ENCODE measurements at places on chromosomes 1 and 21. TPM values are rescaled to one million over a fixed set of nuclear protein-coding genes. Genes with fewer than 3 reads are reported as not detected.

DNA sequence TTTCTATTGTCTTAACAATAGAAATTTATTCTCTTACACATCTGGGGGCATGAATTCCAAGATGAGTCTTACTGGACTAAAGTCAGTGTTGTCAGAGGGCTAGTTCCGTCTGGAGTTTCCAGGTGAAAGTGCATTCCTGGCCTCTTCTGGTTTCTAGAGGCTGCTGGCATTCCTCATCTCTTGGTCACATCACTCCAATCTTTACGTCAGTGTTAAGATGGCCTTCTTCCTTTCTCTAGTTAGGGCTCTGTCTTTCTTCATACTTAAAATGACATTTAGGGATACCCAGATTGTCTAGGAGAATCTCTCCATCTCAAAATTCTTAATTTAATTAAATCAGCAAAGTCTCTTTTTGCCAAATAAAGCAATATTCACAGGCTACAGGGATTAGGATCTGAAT is 13.3 kb upstream of the PDC start:
- H3K4me1 ChIP-seq, result no peaks in the 10 kb centered on the region
- H3K27ac ChIP-seq, result no peak overlapping the region
- no peaks in the 10 kb centered on the region for H3K36me3 ChIP-seq
- DNase-seq, result no peak
- no peak overlapping the region for H3K4me3 ChIP-seq

- no peak overlapping the region for H3K27ac ChIP-seq
- no peaks in the 10 kb centered on the region for H3K36me3 ChIP-seq
- no peaks in the 10 kb centered on the region for H3K27me3 ChIP-seq
Observed at GRCh38 chr1:22651941-22652856, 837 bp upstream of the C1QB start.

Gene LMX1A
- not detected for total RNA-seq

DNA sequence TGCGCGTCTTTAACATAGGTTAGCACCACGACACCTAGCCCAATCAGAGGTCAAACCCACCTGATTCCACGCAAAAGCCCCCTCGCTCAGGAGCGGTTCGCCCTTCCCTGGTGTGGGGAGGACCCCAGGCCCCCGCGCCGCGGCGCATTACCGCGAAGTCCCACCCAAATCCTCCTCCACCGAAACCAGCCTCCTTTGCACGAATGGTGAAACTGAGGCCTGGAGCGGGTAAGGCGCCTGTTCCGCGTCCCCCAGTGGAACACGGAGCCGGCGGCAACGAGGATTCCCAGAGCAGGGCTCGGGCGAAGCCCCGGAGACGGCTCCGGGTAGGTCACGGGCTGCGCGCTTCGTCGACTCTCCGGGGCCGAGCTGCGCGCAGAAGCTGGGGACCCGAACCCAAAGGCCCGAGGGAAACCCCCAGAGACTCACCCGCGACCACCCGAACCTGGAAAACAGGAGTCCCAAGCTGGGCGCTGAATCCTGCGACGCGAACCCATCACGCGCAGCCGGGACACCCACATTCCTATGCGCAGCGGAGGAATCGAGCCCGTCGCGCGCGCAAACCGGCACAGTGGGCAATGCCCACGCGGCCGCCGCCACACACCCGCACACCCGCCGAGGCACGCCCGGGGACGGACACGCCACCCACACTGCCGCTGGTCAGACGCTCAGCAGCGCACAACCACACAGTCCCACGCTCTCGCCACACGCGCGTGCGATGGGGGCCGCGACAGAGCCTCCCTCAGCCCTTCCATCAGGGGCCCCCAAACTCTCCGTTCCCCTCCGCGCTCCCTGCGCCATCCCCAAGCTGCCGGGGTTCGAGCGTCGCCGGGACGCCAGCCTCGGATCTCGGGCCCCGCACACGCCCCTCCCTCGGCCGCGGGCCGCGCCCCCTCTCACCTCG is 507 bp downstream of the GLIS1 start:
- peaks cover 47% of the 10 kb centered on the region for H3K27me3 ChIP-seq
- H3K36me3 ChIP-seq, result no peaks in the 10 kb centered on the region
- no peaks in the 10 kb centered on the region for H3K4me1 ChIP-seq
- no peak overlapping the region for H3K27ac ChIP-seq

DNA sequence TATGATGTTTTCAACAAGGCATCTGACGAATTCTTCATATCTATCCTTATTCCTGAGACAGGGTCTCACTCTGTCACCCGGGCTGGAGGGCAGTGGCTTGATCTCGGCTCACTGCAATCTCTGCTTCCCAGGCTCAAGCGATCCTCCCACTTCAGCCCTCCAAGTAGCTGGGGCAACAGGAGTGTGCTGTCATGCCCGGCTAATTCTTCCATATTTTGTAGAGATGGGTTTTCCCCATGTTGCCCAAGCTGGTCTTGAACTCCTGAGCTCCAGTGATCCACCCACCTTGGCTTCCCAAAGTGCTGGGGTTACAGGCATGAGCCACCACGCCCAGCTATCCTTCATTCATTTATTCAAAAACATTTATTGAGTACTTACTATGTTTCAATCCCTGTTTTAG is 8.0 kb downstream of the YY1AP1 start:
- peaks cover 45% of the 10 kb centered on the region for H3K36me3 ChIP-seq
- H3K4me1 ChIP-seq, result no peaks in the 10 kb centered on the region
- no peak for DNase-seq
- no peak overlapping the region for H3K27ac ChIP-seq

DNA sequence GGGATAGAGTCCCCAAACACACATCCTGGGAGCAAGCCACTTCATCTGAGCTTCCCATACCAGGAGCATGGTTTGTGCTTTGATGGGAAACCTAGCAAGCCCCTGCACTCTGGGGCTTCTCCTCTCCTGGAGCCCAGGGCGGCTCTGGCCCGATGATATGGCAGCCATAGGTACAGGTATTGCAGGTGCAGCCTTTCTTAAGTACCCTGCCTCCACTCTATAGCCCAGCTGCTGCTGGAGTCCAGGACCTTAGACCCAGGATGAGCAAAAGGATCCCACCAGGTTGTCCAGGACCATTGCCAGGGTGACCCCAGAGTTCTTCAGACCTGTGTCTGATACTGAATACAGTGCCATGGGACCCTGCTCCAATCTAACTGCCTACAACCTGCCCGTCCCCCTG is 4.2 kb downstream of the C1orf226 start:
- no peaks in the 10 kb centered on the region for H3K4me1 ChIP-seq
- H3K36me3 ChIP-seq, result peaks cover 18% of the 10 kb centered on the region
- no peak for DNase-seq
- H3K4me3 ChIP-seq, result no peak overlapping the region

DNA sequence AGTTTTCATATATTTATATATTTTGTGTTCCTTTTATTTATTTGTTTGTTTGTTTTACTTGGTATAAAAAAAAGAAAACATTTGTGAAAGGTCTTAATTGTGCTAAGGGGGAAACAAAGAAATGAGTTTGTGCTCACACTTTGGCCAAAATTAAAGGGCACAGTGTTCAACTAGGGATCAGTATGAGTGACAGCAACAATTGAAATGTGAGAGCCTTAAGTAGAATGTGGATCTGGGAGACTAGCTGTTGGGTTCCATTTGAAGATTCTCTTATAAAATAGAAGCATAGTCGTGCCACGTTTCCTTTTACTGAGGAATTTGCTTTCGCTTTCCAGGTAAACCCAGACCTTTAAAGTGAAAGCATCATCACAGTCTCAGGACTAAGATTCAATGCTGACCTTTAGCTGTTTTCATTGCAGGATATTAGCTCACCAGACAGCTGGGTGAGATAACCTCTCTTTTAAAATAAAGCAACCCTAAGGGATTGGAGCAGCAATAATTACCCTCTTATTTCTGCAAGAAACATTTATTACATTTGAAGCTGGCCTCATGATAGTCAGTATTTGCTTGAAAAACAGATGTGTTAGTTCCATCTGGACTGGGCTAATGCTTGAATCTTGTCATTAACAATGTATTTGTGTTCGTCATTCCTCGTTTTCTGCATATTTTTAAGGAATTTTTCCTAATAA is 37.1 kb upstream of the CD55 start:
- DNase-seq, result no peak
- no peak overlapping the region for H3K4me3 ChIP-seq
- H3K36me3 ChIP-seq, result no peaks in the 10 kb centered on the region
- no peak overlapping the region for H3K27ac ChIP-seq

Gene FCAMR
- not detected for total RNA-seq

DNA sequence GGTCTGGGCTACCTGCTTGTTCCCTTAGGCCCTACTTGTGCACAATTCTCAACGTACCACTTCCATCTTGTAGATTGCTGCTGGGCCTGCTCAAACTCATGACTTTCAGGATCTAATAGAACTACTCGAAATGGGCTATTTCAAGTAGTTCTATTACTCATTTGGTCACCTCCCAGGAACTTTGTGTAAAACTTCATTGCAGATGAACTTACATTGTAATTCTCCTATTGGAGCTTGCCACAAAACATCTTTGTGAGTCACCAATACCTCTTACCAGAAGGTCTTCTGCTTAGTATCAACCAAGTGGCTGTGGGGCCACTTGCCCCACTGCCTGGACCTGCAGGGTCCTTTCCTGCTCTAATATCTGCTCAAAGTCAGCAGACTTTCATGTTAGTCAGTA is 10.7 kb upstream of the MYOCOS start:
- H3K4me1 ChIP-seq, result no peaks in the 10 kb centered on the region
- H3K36me3 ChIP-seq, result no peaks in the 10 kb centered on the region
- no peak for DNase-seq
- H3K27me3 ChIP-seq, result no peaks in the 10 kb centered on the region

DNA sequence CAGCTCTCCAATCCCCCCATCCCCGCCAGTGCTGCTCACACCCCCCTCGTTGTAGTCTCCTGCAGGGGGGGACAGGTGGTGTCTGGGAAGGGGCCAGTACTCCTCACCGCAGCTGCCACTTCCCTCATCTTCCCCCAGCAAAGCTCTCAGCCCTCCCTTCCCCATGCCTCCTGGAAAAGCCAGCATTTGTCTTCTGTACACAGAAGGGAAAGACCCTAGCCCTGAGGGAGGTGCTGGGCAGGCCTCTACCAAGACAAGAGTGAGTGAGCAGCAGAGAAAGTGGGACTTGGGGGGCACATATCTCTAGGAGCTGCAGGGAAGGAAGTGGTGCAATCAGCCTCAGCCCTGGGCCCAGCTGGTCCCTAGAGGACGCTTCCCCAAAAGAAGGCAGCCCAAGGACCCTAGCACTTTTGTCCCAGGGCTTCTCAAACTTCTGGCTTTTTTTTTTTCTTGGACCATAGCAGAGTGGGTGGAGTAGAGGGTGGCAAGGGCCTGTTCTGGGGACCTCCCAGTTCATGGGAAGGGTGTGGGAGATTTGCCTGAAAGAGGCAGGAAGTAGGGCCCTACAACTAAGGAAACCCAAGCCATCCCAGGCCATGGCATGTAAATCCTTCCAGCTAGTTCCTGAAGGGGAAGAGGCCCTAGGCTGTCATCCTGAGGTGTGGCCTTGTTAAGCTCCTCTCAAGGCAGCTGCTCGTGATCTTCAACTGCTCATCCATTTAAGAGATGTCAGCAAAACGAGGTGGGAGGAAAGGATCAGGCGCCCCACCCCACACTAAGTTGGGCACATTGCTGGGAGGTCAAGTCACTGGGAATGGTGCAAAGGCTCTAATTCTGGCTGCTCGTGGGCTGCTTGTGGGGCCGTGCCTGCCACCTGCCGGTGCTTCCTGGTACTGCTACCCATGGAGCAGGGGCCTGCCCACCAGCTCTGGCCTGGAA is 12.6 kb downstream of the ZC3H12A start:
- peaks cover 12% of the 10 kb centered on the region for H3K36me3 ChIP-seq
- H3K4me3 ChIP-seq, result no peak overlapping the region
- DNase-seq, result peak; percentile 83
- H3K27ac ChIP-seq, result no peak overlapping the region
- H3K4me1 ChIP-seq, result no peaks in the 10 kb centered on the region

DNA sequence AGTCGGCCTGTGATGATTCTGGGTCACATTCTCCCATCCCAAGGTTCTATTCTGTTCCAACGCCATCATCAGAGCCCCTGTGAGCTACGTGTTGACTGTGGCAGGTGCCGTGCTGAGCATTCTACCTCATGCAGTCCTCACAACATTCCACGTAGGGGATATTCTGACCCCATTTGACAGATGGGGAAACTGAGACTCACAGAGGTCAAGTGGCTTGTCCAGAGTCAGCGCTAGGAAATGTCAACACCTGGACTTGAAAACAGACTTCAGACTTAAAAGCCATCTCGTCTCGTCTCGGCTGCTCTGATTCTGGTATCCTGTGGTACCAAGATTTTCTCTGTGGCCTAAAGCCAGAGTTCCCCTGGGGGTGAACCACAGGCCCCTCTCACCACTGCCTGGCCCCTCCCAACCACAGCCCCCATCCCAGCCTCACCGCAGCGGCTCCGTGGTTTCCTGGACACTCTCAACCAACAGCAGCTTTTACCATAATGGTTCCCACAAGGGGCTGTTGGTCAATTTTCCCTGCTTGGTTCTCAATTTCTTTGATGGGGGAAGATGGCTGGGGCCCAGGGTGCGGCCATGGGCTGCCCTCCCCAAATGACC is 39.6 kb downstream of the SDC3 start:
- DNase-seq, result no peak
- no peaks in the 10 kb centered on the region for H3K27me3 ChIP-seq
- no peaks in the 10 kb centered on the region for H3K4me1 ChIP-seq
- H3K4me3 ChIP-seq, result no peak overlapping the region

Gene IRF6
- total RNA-seq, result 7.1 TPM

Gene DDAH1
- total RNA-seq, result 36.3 TPM

DNA sequence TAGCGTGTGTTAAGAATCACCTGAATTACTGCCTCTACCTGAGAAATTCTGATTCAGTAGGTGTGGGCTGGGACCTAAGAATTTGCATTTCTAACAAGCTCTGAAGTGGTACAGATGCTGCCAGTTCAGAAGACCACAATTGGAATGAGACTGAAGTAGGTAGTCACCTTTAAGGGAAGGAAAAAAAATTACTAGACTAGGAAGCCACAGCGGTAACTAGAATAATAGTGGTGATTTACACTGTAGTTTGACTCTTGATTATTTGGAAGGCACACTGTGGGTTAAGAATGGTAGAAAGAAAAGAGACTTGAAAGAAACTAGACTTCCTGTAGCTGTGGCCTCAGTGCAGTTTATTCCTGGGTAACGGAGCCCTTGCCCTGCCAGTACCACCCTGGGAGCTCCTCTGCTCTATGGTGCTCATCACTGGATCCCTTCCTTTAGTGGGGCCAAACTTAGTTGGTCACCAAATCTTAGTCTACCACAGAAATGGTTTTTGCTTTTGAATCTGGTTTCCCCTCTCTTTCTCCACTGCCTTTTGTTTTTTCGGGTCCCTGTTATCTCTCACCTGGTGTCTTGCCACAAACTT is 43.6 kb downstream of the ARID1A start:
- H3K36me3 ChIP-seq, result peaks cover 21% of the 10 kb centered on the region
- H3K27ac ChIP-seq, result no peak overlapping the region
- H3K4me3 ChIP-seq, result no peak overlapping the region
- H3K4me1 ChIP-seq, result peaks cover 2% of the 10 kb centered on the region
- DNase-seq, result no peak
- H3K27me3 ChIP-seq, result no peaks in the 10 kb centered on the region

GRCh38 chr1:60277269-60277668 is 203.7 kb upstream of the C1orf87 start:
- no peak overlapping the region for H3K4me3 ChIP-seq
- DNase-seq, result no peak
- no peak overlapping the region for H3K27ac ChIP-seq
- no peaks in the 10 kb centered on the region for H3K27me3 ChIP-seq

GRCh38 chr1:234722904-234723720 is 113.1 kb upstream of the IRF2BP2 start:
- H3K27me3 ChIP-seq, result no peaks in the 10 kb centered on the region
- H3K27ac ChIP-seq, result peak overlapping the region; percentile 4
- peaks cover 12% of the 10 kb centered on the region for H3K4me1 ChIP-seq
- DNase-seq, result no peak

Gene BSND
- total RNA-seq, result 0.17 TPM

- no peak for DNase-seq
- H3K36me3 ChIP-seq, result peaks cover 2% of the 10 kb centered on the region
- H3K27ac ChIP-seq, result no peak overlapping the region
- no peak overlapping the region for H3K4me3 ChIP-seq
Observed at GRCh38 chr1:117664314-117664713, 58.5 kb downstream of the TENT5C start.

Gene MOV10
- total RNA-seq, result 80.4 TPM
